Purkinje cell (primary cell): ENCODE measurements at places on chromosomes 11 and 22. TPM values are rescaled to one million over a fixed set of nuclear protein-coding genes. Genes with fewer than 3 reads are reported as not detected.

The MS4A6A gene
- not detected in 2 replicates for polyA plus RNA-seq

The NXPE1 gene
- polyA plus RNA-seq = not detected in 2 replicates

The MMP10 gene
- polyA plus RNA-seq = not detected in 2 replicates

The SCGB1C1 gene
- not detected in 2 replicates for polyA plus RNA-seq

The MEI1 gene
- 7.7 and 7.9 TPM in 2 replicates for polyA plus RNA-seq

The OR5W2 gene
- not detected in 2 replicates for polyA plus RNA-seq

The P2RY6 gene
- not detected in 2 replicates for polyA plus RNA-seq

The GLB1L2 gene
- polyA plus RNA-seq = 2.1 and 4.9 TPM in 2 replicates

The P2RX6 gene
- polyA plus RNA-seq = 0.42 and 0.69 TPM in 2 replicates

The TENM4 gene
- polyA plus RNA-seq = 7.9 and 9.3 TPM in 2 replicates

The H19 gene
- polyA plus RNA-seq = not detected in 2 replicates

The A4GALT gene
- not detected in 2 replicates for polyA plus RNA-seq

The C11orf52 gene
- polyA plus RNA-seq = 1.7 TPM in 1 of 2 replicates, not detected in the other

The SPI1 gene
- polyA plus RNA-seq = not detected in 2 replicates

The SCGB1D2 gene
- polyA plus RNA-seq = not detected in 2 replicates

The OR5A1 gene
- not detected in 2 replicates for polyA plus RNA-seq

The KCNJ11 gene
- 4.5 and 5.0 TPM in 2 replicates for polyA plus RNA-seq

The ZNF214 gene
- 4.1 and 5.0 TPM in 2 replicates for polyA plus RNA-seq

The MMP1 gene
- polyA plus RNA-seq = 0.69 TPM in 1 of 2 replicates, not detected in the other

The PTDSS2 gene
- 2.3 and 3.5 TPM in 2 replicates for polyA plus RNA-seq

The UPK2 gene
- not detected in 2 replicates for polyA plus RNA-seq

The OR52H1 gene
- not detected in 2 replicates for polyA plus RNA-seq

The ZBTB16 gene
- 7.4 TPM in 1 of 2 replicates, not detected in the other for polyA plus RNA-seq

The SEC14L2 gene
- polyA plus RNA-seq = 1.5 TPM in 1 of 2 replicates, not detected in the other

The TMEM45B gene
- not detected in 2 replicates for polyA plus RNA-seq

The SLC29A2 gene
- 0.52 and 0.69 TPM in 2 replicates for polyA plus RNA-seq

The CABP4 gene
- polyA plus RNA-seq = 0.08 and 0.52 TPM in 2 replicates

The RABL2B gene
- polyA plus RNA-seq = 4.6 and 10.8 TPM in 2 replicates

The GSTT2B gene
- polyA plus RNA-seq = 5.1 TPM in 1 of 2 replicates, not detected in the other

The DDI1 gene
- not detected in 2 replicates for polyA plus RNA-seq

The FAM227A gene
- polyA plus RNA-seq = 0.07 and 0.93 TPM in 2 replicates

The PYGM gene
- polyA plus RNA-seq = 0.69 and 1.4 TPM in 2 replicates

The RASD2 gene
- 1.9 TPM in 1 of 2 replicates, not detected in the other for polyA plus RNA-seq

The TSPAN32 gene
- not detected in 2 replicates for polyA plus RNA-seq

The VWA5A gene
- polyA plus RNA-seq = 0.64 and 7.6 TPM in 2 replicates

The AIFM3 gene
- 3.9 and 6.6 TPM in 2 replicates for polyA plus RNA-seq

The GNAZ gene
- 24.5 and 27.3 TPM in 2 replicates for polyA plus RNA-seq

The KREMEN1 gene
- 0.73 and 1.2 TPM in 2 replicates for polyA plus RNA-seq

The DGCR6L gene
- polyA plus RNA-seq = 8.5 and 13.6 TPM in 2 replicates

The KRTAP5-2 gene
- not detected in 2 replicates for polyA plus RNA-seq

The AMOTL1 gene
- polyA plus RNA-seq = 0.14 and 0.79 TPM in 2 replicates

The SERPING1 gene
- polyA plus RNA-seq = 9.1 and 24.1 TPM in 2 replicates

The C11orf86 gene
- not detected in 2 replicates for polyA plus RNA-seq

The IMMP1L gene
- 238 and 294 TPM in 2 replicates for polyA plus RNA-seq

The KRTAP5-1 gene
- polyA plus RNA-seq = not detected in 2 replicates

The KDM2A gene
- 7.3 and 8.0 TPM in 2 replicates for polyA plus RNA-seq

The SMC1B gene
- polyA plus RNA-seq = not detected in 2 replicates

The PATE4 gene
- polyA plus RNA-seq = not detected in 2 replicates

The SYT9 gene
- 0.28 TPM in 1 of 2 replicates, not detected in the other for polyA plus RNA-seq

The MUC6 gene
- not detected in 2 replicates for polyA plus RNA-seq

The CARNS1 gene
- 0.39 and 0.41 TPM in 2 replicates for polyA plus RNA-seq

The DGCR6 gene
- 6.5 and 8.0 TPM in 2 replicates for polyA plus RNA-seq

The ELMOD1 gene
- polyA plus RNA-seq = 495 and 614 TPM in 2 replicates

The MLC1 gene
- polyA plus RNA-seq = 1.1 and 2.5 TPM in 2 replicates

The NOX4 gene
- not detected in 2 replicates for polyA plus RNA-seq
